ENCODE measurements at places on chromosomes 7 and 10.

GRCh38 chr7:51085034-51085692 is 231.4 kb downstream of the COBL start:
- DNase-seq, result no peak

DNA sequence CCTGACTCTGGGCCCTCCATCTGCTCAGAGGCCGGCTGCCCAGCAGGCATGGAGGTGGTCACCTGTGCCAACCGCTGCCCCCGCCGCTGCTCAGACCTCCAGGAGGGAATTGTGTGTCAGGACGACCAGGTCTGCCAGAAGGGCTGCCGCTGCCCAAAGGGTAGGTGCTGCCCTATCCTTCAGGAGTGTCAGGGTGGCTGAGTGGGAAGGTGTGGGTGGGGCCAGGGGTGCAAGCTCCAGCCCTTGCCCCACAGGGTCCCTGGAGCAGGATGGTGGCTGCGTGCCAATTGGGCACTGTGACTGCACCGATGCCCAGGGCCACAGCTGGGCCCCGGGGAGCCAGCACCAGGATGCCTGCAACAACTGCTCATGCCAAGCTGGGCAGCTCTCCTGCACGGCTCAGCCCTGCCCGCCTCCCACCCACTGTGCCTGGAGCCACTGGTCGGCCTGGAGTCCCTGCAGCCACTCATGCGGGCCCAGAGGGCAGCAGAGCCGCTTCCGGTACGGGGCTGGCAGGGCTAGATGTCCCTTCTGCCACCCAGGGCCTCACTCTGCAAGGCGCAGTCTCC is 17.5 kb upstream of the ZNF862 start:
- no peak for DNase-seq

DNA sequence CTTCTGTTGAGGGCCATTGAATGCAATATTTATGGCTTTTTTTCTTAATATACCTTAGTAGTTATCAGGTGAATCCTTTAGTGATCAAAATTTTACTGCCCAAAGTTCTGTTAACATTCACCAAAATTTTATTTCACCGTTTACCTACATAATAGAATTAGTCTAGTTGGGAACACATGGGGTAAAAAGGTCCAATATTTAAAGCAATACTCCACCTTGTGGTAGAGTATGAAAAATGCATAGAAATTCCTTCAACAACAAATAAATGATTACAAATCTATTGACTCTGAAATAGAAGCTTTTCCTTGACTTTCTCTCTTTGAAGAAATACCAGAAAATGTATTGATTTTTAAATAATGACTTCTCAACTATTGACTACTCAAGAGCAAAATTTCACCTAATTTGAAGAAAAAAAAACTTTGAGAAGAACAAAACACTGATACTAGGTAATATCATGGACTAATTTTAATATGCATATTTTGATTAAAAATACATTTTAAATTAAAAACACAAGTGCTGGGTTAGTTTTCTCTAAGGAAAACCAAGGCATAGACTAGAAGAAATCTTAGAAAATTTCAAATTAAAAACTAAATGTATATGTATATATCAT is 43.3 kb downstream of the POLR1F start:
- DNase-seq, result no peak

DNA sequence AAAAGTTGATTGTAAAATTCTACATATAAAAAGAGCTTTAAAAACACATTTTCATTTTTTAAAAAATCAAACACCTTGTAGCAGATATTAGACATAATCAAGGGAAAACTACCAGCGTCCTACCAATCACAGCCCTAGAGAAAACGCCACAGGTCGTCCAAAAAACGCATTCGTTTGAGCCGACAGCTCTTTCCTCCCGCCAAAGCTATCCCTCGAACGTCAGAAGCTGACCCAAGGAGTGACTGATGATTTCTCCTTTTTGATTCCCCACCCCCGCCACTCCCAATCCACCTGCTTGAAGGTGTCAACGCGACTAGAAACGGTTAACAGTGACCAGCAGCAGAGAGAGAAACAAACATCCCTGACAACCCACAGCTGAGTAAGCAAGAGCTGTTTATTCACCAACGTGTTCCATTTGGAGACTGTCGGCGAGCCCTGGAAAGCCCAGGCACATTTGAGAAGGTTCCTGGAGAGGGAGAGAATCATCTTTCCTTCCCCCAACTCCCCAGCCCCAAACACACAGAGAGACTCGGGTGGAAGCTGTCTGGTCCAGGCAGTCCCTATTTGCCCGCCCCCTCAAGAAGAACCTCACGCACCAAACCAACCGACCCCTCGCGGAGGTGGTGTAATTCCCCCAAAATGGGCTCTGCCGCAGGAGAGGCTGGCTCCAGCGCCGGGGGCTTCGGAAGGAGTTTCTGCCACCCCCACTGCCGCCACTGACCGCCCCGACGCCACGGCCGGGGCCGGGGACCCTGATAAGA is 622 bp downstream of the CPEB3 start:
- DNase-seq, result no peak

DNA sequence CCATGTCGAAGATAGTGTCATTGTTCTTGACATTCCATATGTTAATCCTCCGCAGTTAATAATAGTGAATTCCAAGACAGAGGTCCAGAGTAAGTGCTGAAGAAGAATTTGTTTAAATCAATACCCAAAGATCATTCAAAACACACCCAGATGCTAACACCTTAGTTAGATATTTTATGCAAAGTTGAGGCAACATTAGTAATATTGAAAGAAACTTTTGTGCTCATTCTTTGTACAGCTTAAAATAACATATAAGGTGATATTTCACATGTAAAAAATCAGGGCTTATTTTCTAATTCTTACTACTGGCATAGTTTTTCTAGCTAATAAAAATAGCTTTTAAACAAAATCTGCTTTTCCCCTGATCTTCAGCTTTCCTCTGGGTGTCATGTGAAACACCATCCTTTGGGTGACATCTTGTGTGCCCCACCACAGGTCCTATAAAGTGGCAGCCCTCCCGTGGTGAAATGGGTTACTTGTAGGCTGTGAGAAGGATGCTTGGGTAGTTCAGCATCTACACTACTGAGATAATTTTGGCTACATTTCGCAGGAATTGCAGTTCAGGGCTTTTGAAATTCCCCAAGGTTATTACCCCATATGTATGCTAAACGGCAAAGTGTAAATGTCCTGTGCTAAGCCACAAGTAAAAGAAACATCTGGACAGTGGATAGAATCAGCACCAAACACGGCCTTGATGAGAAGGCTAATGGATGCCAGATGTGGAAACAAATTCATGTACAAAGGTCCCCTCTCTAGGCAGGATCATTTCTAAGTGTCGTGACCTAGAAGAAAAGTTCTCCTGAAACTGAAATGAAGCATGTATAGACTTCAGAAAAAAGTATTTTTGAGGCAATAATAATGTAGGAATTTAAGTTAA is 105.4 kb downstream of the GRM3 start:
- no peak for DNase-seq

DNA sequence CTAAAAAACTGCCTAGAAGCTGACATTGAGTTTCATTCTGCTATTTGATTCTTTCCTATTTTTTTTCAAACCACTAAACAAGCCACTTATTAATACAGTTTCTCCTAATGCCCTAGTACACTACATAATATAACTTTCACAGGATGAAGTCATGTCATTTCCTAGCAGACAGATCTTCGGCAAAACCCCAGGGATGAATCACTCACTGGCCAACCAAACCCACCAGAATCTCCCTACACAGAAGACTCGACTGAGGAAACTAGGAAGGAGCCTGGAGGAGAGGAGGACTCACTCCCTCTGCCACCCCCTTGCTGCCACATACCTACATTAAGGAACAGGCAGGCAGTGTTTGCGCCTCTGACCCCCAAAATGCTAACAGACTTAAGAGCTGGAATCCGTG is 33.4 kb downstream of the XPNPEP1 start:
- DNase-seq, result no peak

DNA sequence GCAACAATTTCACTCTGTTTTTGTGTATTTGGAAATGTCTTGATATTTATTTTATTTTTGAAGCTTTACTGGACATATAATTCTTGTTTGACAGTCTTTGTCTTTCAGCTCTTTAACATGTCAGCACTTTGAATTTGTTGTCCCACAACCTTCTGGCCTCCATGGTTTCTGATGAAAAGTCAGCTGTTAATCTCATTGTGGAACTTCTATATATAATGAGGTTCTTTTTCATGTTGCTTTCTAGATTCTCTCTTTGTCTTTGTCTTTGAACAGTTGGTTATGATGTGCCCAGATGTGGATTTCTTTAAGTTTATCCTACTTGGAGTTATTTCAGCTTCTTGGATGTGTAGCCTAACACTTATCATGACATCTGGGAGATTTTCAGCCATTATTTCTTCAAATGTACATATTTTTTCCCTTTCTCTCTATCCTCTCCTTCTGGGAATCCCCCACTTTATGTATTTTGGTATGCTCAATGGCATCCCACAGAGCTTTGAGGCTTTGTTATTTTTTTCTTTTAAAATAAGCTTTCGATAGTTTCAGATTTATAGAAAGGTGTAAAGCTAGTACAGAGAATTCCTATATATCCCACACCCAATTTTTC is 9.5 kb upstream of the LMTK2 start:
- no peak for DNase-seq

DNA sequence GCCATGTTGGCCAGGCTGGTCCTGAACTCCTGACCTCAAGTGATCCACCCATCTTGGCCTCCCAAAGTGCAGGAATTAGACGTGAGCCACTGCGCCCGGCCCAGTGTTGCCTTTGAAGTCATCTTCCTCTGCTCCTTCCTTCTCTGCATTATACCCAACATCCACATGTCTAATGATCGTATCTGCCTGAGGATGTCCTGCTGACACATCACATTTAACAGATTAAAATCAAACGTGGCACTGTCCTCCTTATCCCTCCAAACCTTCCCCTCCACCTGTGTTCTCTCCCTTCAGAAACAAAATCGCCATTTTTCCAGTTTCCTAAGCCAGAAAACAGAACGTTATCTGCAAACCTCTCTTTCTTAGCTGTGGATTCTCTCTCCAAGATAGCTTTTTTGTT is 8.4 kb upstream of the SDK1 start:
- no peak for DNase-seq

GRCh38 chr7:38105874-38106483 is 72.1 kb upstream of the STARD3NL start:
- no peak for DNase-seq

- DNase-seq, result no peak
Measured at GRCh38 chr7:116271963-116272886, 61.9 kb downstream of the TES start.

DNA sequence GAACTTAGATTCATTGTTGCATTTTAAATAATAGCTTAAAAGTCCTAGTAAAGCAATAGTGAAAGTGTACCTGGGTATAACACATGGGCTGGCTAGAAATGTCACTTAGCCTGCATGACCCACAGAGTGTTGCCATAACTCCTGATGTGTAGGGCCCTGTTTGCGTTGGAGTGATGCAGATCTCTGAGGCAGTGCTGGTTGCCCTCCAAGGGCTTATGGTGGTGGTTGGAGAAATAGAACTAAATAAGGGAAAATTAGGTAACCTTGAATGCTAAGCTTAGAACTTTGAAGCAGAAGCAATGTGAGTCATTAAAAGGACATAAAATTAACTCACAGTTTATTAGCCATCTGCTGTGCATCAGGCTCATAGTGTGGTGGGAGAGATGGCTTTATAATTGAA is 105.7 kb downstream of the CCNY start:
- no peak for DNase-seq

GRCh38 chr7:49611951-49612350 is 161.5 kb upstream of the VWC2 start:
- no peak for DNase-seq

DNA sequence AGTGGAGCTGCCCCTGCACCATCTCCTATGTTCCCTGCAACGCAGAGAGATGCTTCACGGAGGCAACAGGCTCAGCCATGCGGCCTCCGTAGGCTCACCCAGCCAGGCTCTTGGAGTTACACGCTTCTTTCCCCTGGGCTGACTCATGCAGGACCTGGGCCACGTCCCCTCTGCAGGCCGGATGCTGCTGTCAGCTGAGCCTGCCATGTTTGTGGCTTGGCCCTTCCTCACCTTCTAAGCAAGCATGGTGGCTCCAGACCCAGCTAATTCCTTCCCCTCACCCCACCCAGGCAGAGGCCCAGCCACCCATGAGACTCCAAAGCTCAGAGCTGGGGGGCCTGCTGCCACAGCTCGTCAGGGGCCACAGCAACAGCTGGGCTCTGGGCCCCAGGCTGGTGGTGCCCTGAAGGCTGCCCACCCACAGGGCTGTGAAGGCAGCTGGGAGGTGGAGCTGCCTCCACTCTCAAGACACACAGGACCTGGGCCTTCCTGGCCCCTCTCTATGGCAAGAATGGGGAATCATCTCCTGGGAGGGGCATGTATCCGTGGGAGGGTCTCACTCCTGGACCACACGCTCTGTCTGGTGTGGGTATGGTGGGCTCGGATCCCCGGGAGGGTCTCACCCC is 219.6 kb downstream of the ELFN1 start:
- DNase-seq, result no peak

- no peak for DNase-seq
Measured at GRCh38 chr7:77310982-77311381, 105.2 kb downstream of the GSAP start.

GRCh38 chr7:152462995-152463708 is 27.3 kb upstream of the KMT2C start:
- DNase-seq, result no peak

GRCh38 chr7:91247500-91247899 is 16.7 kb upstream of the FZD1 start:
- DNase-seq, result no peak

DNA sequence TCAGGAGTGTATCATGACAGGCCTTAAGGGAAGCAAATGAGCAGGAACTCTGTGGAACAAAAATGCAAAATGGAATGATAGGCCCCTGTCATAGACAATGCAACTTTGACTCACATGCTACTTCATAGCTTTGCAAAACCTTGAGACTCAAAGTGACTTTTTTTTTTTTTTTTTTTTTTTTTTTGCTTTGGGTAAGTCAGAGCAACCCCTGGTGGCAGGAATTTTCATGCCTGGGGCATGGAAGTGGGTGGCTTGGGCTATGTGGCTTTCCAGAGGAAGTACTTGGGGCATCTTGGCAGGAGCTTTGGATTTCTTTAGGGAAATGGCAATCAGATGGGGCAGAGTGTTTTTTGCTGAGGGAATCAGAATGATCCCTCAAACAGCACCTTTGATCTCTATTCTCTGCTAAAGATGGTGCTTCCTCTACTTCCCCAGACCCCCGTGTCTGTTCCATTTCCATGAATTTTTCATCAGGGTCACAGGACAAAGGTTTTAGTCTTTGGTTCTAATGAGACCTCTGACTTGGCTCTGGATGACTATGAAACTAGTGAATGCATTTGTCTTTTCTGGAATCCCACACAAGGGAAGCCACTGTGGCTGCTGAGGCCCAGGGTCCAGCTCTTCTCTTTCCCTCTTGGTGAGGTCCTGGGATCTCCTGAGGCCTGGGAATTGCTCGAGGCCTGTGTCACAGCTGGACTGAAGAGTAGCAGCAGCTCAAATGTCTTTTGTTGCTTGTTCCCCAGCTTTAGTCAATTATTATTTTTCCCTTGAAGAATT is 62.8 kb downstream of the TACC2 start:
- DNase-seq, result no peak

DNA sequence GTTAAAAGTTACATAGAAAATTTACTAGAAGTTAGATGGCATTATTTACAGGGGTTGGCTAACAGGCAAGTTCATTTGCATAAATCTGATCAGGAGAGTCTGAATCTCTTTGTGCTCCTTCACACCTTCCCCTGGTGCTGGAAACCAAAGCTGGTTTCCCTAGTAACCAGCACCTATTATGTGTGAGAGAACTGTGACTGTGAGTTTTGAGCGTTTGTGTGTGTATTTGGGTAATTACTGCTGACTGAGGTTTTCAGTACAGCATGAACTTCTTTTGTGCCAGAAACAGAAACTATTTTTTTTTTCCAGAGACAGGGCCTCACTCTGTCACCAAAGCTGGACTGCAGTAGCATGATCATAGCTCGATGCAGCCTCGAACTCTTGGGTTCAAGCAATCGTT is 10.3 kb upstream of the IFIT1B start:
- no peak for DNase-seq

GRCh38 chr10:119893074-119893473 is 544 bp downstream of the SEC23IP start:
- no peak for DNase-seq

Data from stimulated activated CD4-positive, alpha-beta T cell treated with anti-CD3 and anti-CD28 coated beads, Interleukin-12 subunit alpha, Interleukin-12 subunit beta, amount 100 ng/mL, for 24 hours (primary cell).